ENCODE measurements at places on chromosomes 2 and 18.

GRCh38 chr18:34659579-34660517 lies 50.2 kb upstream of the DTNA start:
- no peak for DNase-seq

DNA sequence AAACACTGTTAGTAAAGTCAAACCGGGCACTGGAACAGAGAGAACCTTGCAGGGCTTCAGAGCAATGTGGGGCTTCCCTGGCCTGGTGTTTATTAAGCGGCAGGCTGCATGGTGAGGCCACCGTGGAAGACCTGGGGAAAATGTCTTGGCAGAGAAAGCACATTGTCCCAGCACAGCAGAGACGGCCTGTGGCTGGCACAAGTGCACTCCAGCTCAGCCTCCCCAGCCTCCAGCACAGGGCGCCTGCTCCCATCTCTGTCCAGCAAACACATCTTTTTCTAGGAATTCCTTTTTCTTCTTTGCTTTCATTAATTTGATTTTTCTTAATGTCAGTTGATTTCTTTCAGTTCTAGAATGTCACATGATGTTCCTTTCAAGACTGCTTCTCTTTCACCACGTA lies 138.2 kb upstream of the NFATC1 start:
- DNase-seq, result no peak

- no peak for DNase-seq
Observed at GRCh38 chr18:65288908-65289307, 461.9 kb upstream of the CDH7 start.

DNA sequence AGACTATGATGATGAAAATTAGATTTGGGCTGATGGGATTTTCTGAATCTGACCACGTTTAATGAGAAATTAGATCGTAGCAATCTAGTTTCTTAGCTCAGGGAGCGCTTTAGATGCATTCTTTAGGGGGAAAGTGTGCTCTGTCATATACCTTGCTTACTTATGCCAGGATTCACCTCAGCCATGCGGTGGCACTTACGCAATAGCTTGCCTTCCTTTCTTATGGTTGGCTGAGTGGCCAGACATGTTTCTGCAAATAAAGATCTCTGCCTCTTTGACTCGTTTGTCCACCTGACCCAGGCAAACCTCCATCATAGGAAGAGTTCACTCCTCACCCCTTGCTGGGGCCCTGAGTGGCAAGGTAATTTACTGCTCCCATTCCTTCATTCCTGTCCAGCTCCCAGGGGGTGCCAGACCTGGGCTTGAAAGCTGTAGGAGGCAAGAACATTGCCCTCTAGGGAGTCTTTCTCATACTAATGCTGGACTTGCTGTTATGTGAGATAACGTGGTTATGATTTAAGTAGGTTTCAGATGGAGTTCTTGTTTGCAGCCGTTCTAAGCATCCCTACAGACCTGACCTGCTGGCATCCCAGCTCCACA lies 57.1 kb downstream of the FBLN7 start:
- no peak for DNase-seq

DNA sequence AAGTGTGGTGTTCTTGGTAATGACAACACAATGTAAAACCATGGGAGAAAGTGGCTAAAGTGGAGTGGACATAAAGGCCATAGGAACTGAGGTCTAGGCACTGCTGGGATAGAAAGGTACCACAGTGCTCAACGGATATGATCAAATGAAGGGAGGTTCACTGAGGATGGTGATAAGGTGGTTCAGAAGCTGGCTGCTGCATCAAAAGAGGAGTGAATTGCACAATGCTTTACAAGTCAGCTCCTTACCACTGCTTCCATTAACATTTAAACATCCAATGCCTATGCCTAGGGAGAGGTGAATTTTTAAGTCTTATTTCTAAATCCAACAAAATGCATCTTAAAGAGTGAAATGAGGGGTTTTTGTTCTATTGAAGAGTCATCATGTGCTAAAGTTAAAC lies 100.1 kb upstream of the ITGB6 start:
- DNase-seq, result no peak

- no peak for DNase-seq
Observed at GRCh38 chr2:65015731-65016130, 26.5 kb downstream of the SLC1A4 start.

GRCh38 chr2:109312902-109313301 lies 183.9 kb downstream of the SH3RF3 start:
- no peak for DNase-seq

GRCh38 chr2:51120754-51121280 lies 88.9 kb upstream of the NRXN1 start:
- DNase-seq, result no peak

DNA sequence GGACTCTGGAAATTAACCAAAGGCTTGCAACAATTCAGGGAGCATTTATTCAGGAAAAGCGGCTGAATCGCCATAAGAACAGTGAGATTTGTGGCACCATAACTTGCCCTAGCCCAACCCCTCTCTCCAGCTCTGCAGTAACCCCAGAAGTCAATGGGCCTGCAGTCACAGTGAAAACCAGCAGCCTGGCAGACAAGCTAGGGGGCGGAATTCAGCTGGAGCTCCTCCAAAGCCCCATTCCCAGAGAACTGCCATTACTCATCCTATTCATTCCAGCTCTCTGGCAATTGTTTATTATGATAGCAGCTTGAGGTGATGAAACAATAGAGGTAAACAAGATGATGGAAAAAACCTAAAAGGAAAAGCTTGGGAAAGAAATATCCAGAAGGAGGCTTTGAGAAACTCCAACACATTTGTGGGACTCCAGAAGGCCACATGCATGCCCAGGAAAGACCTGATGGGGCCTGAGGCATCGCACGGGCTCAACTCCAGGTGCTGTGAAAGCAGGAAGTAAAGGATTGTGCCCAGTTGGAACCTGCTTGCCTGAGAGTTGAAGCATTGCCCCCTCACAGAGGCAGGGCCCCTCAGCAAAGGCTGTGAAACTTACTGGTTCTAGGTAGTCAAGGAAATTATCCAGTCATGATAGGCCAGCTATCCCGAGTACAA lies 126.7 kb downstream of the TWIST2 start:
- DNase-seq, result no peak

DNA sequence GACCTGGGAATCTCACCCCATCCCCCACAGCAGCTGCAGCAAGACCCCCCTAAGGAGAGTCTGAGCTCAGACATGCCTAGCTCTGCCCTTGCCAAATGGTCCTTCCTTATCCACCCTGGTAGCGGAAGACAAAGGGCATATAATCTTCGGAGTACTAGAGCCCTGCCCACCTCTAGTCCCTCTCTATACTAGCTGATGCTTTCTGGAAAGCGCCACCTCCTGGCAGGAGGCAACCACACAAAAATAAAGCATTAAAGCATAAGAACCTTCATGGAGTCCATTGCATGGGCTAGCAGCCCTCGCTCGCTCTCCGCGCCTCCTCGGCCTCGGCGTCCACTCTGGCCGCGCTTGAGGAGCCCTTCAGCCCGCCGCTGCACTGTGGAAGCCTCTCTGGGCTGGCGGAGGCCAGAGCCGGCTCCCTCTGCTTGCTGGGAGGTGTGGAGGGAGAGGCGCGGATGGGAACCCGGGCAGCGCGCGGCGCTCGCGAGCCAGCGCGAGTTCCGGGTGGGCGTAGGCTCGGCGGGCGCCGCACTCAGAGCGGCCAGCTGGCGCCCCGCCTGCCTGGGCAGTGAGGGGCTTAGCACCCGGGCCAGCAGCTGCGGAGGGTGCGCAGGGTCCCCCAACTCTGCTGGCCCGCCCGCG lies 941.2 kb downstream of the SUCLG1 start:
- DNase-seq, result no peak

DNA sequence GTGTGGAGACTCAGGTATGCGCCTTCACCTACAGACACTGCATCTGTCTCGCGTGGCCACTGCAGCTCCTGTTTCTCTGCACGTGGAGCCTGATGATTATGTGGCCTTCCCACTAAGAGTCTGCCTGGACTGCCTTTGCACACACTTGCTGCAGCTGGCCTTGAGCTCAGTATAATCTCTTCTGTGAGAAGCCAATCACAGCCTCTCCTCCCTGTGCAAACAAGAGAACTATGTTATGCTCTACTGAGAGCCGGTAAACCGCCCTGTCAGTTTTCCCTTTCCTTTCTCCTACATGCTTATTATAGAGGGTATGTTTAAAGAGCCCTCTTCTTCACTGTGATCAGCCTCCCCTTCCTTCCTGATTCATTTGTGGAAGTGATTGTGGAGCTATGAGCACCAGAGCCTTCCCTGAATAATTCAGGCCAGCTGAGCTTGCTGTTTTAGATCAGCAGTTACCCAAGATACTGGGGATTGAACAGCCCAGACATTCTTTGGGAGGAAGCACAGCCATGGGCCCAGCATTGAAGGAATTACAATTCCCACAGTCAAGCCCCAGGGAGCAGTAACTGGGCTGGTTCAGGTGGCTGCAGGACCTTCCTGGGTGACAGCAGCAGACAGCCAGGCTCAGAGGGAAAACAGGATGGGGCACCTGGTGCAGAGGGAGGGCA lies 3.7 kb upstream of the TGFA start:
- DNase-seq, result no peak

- DNase-seq, result no peak
Observed at GRCh38 chr18:77676910-77677309, 427.3 kb downstream of the GALR1 start.

- DNase-seq, result no peak
Observed at GRCh38 chr2:115199966-115200365, 757.5 kb downstream of the DPP10 start.

- DNase-seq, result peak; percentile 14
Observed at GRCh38 chr18:55588870-55589595, 1.0 kb upstream of the TCF4 start.

DNA sequence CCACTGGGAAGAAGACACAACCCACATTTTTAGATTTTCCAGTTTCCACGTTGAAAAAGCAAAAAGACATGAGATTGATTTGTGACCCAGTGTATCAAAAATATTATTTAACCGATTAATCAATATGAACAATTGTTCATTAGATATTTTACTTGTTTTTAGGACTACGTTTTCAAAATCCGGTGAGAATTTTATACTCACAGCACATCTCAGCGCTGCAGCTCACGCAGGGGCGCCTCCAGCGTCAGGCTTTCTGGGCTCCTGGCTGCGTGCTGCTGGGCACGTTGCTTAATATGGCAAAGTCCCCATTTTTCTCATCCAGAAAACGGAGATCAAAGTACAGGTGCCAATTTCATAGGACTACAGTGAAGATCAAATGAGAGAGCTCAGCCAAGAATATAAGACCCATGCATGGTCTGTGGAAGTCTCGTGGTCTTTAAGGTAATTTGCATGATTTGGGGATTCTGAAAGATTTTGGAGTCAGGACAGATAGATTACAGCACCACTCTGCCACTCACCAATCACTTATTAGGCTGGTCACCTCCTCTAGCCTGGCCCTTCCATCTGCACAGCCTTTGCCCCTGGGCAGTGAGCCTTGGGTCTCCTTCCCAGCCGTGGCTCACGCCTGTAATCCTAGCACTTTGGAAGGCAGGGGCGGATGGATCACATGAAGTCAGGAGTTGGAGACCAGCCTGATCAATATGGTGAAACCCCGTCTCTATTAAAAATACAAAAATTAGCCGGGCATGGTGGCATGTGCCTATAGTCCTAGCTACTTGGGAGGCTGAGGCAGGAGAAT lies 36.2 kb downstream of the PTPN18 start:
- no peak for DNase-seq

GRCh38 chr18:55419132-55419946 lies 168.7 kb downstream of the TCF4 start:
- no peak for DNase-seq

DNA sequence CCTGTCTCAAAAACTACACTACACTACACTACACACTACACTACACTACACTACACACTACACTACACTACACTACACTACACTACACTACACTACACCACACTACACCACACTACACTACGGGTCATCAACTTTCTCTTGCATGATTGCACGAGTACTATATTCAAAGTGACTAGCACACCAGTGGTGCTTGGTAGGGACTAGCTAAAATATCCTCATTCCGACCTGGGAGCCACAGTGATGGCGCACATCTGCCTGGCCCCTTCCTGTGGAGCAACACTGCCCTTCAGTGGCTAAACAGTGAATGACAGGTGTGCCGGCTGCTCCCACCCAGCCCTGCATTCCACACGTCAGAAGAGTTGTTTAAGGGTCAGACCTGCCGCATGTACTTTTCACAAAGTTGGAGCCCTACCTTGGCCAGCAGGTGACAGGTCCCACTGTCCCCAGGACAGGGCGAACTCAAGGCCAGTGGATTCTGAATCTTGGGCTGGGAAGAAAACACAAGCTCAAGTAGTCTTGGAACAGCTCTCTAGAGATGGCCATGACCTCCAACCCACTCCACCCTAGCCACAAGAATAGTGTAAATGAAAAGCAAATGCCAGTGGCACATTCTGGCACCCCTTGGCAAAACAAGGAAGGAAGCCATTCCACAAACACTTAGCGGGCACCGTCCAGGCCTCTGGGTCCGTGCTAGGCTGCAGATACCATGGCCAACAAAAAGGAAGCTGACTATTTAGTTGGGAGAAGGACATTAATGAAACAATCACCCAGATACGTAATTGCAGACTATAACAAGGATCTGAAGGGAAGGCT lies 79.7 kb upstream of the MSH2 start:
- peak; percentile 81 for DNase-seq

DNA sequence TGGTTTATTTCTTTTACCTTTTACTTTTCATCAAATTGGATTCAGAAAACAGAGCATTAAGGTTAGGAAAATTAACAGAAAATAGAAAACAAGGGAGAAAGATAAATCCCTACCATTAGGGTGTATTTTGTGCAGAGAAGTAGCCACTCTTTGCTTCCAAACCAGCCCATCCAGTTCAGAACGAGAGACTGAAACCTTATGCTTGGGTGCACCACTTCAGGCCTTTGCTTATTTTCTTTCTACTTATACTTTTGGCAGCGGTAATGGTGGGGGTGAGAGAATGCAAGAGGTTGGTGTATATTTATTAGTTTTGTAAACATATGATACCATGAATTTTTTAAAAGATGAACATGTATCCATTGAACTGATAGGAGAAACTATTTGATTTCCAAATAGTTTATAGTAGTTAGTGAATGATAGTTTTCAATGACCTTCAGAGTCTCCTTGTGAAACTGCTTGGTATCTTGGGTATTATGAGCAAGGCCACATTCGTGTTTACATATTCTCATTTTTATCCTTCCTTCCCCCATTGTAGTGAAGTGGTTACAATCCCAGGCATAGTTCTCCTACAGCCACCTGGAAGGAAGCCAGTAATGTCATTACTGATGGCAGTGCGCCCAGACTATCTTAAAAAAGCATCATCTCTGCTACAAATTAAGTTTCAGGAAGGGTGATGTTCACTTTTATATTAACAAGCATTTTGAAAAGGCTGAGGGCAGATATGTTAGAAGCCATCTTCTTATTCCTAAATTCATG lies 60.8 kb downstream of the MFSD6 start:
- peak; percentile 28 for DNase-seq

DNA sequence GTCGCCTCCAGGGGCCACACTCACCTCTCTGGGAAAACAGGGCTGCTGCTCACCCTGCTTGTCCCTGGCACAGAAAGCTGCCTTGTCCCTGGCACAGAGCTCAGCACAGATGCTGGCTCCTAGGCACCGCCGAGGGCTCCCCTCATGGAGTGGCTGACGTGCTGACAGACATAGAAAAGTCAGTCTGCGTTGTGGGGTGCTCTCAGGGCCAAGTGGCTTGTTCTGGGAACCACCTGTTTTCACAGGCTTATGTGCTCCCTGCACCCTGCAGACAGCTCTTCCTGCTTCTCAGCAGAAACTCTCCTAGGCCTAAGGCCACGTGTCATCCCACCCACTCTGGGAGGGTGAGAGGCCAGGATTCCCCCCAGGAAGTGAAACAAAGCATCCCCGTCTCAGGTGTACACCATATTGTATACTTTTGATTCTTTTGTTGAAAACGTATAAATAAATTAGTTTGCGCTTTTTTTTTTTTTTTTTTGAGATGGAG lies 84.7 kb upstream of the TMEM200C start:
- DNase-seq, result peak; percentile 65

GRCh38 chr2:105437708-105438103 lies 38.9 kb upstream of the FHL2 start:
- DNase-seq, result no peak
